ENCODE measurements at places on chromosomes 6 and 20.

GRCh38 chr6:21235162-21235561, 358.4 kb upstream of the SOX4 start:
- no peak for DNase-seq

DNA sequence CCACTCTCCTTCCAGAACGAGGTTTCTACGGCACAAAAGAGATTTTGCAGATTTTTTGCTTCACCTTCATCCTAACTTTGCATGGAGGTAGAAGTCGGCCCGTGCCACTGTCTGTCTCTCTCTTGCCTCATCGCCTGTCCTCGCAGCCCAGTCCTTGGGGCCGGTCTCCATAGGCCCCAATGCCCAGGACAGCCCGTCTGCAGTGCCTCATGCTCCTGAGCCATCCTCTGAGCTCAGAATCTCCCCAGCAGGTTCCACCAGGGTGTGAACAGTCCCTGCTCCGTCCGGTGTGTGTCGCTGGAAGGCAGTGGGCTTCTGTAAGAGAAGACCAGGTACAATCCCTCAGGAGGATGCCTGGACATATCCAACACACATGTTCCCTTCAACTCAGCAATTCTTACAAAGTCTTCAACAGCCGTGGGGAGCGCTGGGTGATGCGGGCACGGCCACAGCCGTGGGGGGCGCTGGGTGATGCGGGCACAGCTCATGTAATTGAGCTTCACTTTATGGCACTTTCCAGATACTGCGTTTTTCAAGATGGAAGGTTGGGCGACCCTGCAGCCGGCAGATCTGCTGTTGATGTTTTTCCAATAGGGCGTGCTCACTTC, 231.9 kb downstream of the DLL1 start:
- DNase-seq, result no peak

- no peak for DNase-seq
Observed at GRCh38 chr20:62480318-62480717, 4.5 kb upstream of the GATA5 start.

- no peak for DNase-seq
Observed at GRCh38 chr6:166058064-166058739, 109.4 kb downstream of the TBXT start.

DNA sequence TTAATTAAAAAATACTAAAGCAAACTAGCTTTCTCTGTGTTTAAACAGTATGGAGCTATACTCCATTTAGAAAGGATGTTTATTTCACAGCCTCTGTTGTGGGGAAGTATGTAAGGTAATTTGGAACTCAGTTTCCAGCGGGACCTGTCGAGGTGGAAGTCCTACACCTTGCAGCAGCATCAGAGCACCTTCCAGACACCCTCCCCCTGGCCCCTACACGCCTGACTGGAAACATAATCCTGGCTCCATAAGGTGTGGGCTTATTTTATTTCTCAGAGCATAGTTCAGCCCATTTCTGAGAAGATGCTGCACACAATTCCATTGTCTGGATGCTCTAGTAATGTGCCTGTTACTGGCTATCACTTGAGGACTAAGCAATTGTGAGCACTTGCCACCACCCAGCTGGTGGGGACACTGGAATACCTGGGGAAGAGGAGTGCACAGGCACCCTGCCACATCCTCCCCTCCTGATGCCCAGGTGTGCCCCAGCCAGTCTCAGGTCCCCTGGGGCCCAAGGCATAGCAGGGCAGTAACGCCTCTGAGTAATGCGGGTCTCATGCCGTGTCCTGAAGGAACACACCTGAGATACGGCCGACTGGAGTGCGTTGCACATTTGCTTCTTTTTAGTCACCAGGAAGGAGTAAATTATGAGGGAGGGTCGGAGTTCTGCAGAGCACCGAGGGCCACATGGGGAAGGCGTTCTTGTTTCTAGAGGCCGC, 556.5 kb downstream of the QKI start:
- DNase-seq, result no peak
